ENCODE measurements at places on chromosomes 5 and 9.

- DNase-seq = peak; percentile 37
These were observed 2257.5 kb upstream of the C9orf72 start for GRCh38 chr9:29830821-29831220.

GRCh38 chr5:89878140-89879132 lies 531.1 kb downstream of the CETN3 start:
- DNase-seq = peak; percentile 82

DNA sequence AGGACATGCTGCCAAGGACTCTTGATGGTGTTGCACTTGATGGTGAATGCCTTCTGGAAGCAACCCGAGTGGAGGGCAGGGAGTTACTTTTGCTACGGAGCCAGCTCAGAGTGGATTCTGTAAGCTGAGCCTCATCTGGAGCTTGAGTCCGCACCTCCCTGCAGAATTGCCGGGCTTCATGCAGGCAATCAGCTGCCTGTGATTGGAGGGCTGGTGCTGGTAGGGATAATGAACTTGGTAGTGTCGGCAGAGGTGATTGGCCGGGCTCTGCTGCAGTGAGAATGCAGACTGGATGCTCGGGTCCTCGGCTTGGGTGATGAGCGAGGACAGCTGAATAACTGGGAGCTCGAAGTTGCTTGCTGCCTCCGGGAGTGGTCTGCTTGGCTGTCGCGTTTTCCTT lies 23.1 kb downstream of the SLC25A25 start:
- DNase-seq = peak; percentile 62

DNA sequence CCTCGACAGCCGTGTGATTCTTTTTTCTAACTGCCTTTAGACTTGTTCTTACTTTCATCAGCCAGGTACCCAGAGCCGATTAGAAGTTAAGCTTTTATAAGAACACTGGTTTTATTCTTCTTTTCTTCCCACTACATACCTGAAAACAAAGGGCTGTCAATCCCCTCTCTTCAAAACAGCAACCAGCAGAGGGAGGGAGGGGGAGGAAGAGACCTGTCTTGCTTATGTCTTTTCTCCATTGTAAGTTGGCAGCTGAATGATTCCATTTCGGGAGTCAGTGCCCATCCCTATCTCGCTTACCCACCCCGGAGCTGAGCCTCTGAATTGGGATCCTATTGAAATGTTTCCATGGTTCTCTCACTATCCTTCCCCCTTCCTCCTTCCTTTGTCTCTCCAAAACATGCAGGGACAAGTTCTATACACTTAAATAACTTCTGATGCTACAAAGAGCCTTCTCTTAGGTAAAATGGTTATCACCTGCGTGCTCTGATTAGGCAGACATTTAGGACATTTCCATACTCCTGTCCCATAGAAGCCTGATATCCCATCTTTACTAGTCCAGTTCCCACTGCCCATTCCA lies 83.9 kb upstream of the WWC1 start:
- peak; percentile 2 for DNase-seq

- peak; percentile 91 for DNase-seq
These were observed 9.2 kb upstream of the TAF1L start for GRCh38 chr9:32644698-32645097.

- DNase-seq = no peak
These were observed 115.3 kb downstream of the UBE2R2 start for GRCh38 chr9:33932078-33932807.

GRCh38 chr5:64190562-64191306 lies 25.1 kb downstream of the RNF180 start:
- DNase-seq = no peak

DNA sequence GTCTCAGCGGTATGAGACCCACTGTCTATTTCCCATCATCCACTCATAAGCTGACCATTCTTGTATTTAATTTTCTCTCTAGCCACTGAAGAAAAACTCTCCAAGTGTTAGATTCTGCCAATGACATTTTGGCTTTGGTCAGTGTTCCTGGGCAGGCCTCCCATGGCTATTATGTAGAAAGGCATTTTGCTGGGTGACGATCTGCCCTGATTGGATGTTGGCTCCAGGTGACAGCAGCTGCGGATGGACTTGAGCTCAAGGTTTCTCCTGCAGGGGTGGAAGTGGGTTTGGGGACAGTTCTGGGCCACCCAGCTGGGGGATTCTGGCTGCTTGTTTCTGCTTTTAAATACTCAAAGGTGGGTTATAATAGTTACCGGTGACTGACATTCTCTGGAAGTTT lies 31.6 kb downstream of the ACSL6 start:
- DNase-seq = no peak

- peak; percentile 87 for DNase-seq
These were observed 304.0 kb downstream of the PRELID2 start for GRCh38 chr5:145531038-145531734.

DNA sequence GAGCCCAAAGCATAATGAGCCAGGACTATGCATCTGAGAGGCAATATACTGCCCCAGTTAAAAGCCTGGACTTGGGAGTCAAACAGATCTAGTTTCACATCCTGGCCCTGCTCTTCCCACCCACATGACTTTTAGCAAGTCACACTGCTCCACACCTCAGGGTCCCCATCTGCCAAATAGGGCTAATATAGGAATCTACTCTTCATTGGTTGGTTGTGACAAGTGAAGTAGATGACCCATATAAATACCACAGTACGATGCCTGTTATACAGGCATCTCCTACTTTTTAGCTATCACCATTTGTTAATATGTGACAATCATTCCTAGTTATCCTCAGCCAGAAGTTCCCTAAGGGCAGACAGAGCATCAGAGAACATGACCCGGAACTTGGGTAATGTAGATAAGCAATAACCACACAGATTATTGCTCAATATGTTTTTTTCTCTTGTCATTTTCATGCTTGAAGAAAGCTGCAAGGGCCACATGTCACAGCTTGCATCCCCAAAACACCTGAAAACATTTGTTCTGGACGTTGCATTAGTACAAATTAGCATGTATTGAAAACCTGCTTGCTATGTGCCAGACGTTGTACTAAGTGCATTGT lies 20.4 kb downstream of the ADAM19 start:
- DNase-seq = no peak

GRCh38 chr9:113630386-113631136 lies 167.0 kb downstream of the RGS3 start:
- DNase-seq = no peak

GRCh38 chr9:33234511-33235467 lies 5.2 kb upstream of the SPINK4 start:
- DNase-seq = peak; percentile 74

GRCh38 chr5:139017624-139018023 lies 142.5 kb upstream of the LRRTM2 start:
- DNase-seq = no peak

- no peak for DNase-seq
These were observed 50.0 kb downstream of the EXD3 start for GRCh38 chr9:137372693-137373610.

GRCh38 chr9:136088939-136089696 lies 6.0 kb downstream of the NACC2 start:
- no peak for DNase-seq

DNA sequence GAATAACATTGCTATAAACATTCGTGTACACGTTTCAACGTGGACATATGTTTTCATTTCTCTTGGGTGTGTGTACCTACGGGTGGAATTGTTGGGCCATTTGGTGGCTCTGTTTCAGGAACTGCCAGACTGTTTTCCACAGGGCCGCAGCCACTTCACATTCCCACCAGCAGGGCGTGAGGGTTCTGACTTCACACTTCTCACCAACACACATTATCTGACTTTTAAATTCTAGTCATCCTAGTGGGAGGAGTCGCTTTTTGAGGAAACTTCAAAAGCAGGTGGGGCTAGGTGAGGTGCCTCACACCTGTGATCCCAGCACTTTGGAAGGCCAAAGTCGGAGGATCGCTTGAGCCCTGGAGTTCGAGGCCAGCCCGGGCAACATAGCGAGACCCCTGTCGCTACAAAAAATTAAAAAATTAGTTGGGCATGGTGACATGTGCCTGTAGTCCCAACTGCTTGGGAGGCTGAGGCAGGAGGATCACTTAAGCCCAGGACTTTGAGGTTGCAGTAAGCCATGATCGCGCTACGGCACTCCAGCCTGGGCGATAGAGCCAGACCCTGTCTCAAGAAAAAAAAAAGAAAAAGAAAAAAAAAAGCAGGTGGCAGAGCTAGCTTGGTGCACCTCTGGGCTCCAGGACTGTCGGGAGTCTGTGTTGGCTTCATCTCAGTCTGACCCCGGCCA lies 28.5 kb downstream of the TSPAN17 start:
- no peak for DNase-seq

DNA sequence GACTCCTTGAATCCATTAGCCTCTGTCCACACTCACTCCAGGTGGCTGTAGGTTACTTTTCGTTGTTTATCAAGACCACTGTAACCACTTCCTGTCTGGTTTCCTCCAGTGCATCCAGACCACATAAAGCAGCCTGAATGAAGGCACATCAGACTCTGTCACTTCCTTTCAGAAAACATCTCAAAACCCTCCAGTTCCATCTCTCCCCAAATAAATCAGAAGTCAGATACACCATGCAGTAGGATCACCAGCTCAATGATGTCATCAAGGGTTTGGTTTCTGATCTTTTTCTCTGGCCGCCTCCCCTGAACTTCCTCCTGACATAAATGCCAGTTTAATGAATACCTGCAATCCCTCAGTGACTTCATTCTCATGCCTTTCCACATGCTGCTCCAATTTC lies 161.2 kb downstream of the ZNF462 start:
- peak; percentile 16 for DNase-seq

DNA sequence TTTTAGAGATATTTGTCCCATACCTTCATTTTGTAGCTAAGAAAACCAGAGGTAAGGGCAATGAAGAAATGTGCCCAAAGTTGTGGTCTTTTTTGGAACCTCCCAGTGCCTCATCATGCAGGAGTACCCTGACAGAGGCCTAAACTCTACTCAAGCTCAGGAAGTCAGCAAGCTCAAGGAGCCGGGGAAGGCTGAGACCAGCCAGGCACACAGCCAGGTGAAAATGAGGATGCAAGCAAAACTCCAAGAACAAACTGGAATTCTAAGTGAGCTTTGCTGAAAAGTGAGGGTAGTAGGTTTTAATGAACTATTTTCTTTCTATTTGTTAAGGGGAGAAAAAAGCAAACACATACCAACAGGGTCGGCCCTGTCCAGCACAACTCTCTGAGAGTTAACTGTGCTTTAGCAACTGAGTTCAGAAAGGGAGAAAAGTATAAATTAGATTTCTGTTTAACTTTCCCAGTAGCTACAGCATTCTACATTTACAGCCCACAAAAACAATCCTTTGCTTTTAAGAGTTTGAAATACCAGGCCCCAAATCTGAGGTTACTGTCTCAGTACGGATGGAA lies 146.4 kb downstream of the GNAQ start:
- DNase-seq = no peak

DNA sequence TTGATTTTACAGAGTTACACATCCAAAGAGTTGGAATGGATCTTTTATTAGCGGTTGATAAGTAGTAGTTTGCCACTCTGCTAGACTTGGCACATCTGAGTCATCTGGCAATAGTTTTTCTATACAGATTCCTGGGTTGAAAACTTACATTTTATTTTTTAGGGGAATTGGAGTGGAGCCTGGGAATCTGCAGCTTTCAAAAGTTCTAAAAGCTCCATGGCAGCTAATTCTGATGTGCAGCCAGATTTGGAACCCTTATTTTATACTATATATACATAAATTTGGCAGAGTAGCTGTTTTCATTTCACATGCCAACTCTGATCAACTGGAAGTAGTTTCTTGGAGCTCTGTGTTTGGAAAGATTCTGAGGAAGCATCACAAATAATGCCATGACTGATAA lies 715.5 kb downstream of the TLR4 start:
- no peak for DNase-seq

- peak; percentile 5 for DNase-seq
These were observed 27.0 kb downstream of the C5 start for GRCh38 chr9:121023064-121023463.

- DNase-seq = peak; percentile 43
These were observed 240.2 kb downstream of the FBXL17 start for GRCh38 chr5:108141676-108142075.

GRCh38 chr9:91825422-91825821 lies 124.6 kb downstream of the ROR2 start:
- peak; percentile 64 for DNase-seq

DNA sequence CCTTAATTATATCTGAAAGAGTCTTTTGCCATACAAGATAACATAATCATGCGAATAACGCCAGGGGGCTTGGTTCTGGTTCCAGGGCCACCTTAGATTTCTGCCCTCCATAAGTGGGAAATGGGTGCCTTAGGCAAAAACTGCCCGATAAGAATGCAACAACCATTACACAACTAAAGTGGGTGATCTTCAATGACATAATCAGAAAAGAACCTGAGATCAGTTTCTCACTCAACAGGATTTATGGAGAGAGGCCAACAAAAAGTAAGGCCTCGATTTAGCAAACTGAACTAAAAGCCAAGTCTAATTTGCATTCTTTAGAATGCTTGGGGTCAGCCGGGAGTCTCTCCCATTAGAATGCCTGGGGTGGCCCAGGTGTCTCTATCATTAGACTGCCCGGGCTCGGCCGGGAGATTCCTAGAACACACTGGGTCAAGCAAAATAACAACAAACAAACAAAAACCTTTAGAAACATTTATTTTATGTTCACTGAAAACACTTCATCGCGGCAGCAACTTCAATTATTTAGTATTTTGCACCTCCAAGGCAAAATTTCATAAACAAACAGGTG lies 194.8 kb downstream of the AUH start:
- no peak for DNase-seq

Data from mammary epithelial cell (primary cell).